ENCODE measurements at places on chromosomes 6 and 20. TPM values are rescaled to one million over a fixed set of nuclear protein-coding genes. Genes with fewer than 3 reads are reported as not detected.

DNA sequence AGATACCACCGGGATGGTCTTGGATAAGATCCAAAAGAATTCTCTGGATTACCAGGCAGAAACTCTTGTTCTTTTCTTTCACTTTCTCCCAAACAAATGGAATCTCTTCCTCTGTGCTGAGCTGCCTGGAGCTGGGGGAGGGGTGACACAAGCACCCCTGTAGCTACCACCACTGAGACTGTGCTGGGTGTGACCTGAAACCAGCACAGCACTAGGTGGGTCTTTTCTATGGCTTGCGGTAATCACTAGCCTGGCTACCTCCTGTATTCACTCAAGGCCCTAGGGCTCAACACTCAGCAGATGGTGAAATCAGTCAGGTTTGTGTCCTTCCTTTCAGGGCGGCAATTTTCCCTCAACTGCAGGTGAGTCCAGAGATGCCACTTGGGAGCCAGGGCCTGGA, 122.4 kb upstream of the CENPW start:
- H3K4me1 ChIP-seq, result no peaks in the 10 kb centered on the region
- H3K36me3 ChIP-seq, result peaks cover 6% of the 10 kb centered on the region
- H3K27ac ChIP-seq, result no peak overlapping the region

Gene ECT2L
- total RNA-seq, result not detected

DNA sequence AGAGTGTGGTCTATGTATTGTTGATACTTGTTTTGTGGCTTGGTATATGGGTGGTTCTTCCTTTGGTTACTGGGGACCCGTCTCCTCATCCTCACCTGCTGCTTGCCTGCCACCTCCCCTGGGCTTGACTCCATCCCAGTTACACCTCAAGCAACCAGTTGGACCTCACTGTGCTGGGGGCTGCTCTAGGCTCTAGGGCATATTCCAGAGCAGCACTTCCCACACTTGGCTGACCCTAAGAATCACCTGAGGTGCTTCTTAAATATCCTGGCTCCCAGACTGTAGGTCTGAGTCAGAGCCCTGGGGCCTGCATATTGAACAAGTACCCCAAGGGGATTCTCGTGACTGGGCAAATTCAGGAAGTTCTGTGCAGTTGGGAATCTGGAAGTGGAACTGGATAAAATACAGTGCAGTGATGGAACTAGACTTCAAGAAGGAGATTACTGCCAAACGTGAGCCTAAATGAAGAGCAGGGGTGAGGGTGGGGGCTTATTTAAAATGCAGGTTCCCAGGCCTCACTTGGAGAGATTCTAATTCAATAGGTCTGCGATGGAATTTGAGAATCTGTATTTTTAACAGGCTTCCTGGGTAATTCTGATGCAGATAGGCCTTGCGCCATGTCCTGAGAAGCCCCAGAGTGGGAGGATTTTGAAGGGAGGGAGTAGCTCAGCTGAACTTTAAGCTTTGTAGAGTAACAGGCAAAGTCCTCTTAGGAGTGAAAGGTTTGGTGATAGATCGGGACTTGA, 7.6 kb downstream of the SPATS1 start:
- H3K4me1 ChIP-seq, result no peaks in the 10 kb centered on the region
- H3K36me3 ChIP-seq, result no peaks in the 10 kb centered on the region
- H3K27ac ChIP-seq, result no peak overlapping the region
- H3K4me3 ChIP-seq, result no peak overlapping the region
- no peak for DNase-seq

GRCh38 chr6:122799916-122800686, 11.0 kb downstream of the SMPDL3A start:
- DNase-seq, result no peak
- H3K4me3 ChIP-seq, result no peak overlapping the region
- no peaks in the 10 kb centered on the region for H3K36me3 ChIP-seq
- no peaks in the 10 kb centered on the region for H3K4me1 ChIP-seq
- peaks cover 10% of the 10 kb centered on the region for H3K27me3 ChIP-seq

- H3K4me1 ChIP-seq, result no peaks in the 10 kb centered on the region
- H3K27ac ChIP-seq, result no peak overlapping the region
- H3K4me3 ChIP-seq, result no peak overlapping the region
- H3K36me3 ChIP-seq, result no peaks in the 10 kb centered on the region
- no peak for DNase-seq
These were observed 115.9 kb upstream of the RPS6KA2 start for GRCh38 chr6:166742981-166743380.

DNA sequence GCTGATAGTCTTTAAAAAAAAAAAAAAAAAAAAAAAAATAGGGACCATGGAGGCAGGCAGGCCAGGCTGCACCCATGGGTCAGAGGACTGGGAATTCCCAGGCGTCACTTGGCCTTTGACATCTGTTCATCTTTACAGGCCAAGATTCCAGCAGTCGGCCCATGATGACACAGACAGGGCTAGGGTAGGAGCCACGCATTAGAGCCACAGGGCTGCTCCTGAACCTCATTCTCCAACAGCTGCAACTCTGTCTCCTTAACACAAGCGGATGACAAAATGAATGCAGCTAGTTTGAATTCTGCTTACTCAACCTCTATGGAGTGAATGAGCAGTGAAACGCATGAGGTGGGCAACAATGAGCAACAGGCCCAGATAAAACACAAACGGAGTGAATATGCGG, 126.4 kb downstream of the LY86 start:
- no peak overlapping the region for H3K4me3 ChIP-seq
- H3K27ac ChIP-seq, result no peak overlapping the region
- peaks cover 12% of the 10 kb centered on the region for H3K27me3 ChIP-seq
- H3K4me1 ChIP-seq, result peaks cover 26% of the 10 kb centered on the region
- no peak for DNase-seq

GRCh38 chr20:17939622-17940223, 28.9 kb downstream of the SNX5 start:
- peaks cover 17% of the 10 kb centered on the region for H3K36me3 ChIP-seq
- no peaks in the 10 kb centered on the region for H3K27me3 ChIP-seq
- peak overlapping the region; percentile 3 for H3K27ac ChIP-seq

DNA sequence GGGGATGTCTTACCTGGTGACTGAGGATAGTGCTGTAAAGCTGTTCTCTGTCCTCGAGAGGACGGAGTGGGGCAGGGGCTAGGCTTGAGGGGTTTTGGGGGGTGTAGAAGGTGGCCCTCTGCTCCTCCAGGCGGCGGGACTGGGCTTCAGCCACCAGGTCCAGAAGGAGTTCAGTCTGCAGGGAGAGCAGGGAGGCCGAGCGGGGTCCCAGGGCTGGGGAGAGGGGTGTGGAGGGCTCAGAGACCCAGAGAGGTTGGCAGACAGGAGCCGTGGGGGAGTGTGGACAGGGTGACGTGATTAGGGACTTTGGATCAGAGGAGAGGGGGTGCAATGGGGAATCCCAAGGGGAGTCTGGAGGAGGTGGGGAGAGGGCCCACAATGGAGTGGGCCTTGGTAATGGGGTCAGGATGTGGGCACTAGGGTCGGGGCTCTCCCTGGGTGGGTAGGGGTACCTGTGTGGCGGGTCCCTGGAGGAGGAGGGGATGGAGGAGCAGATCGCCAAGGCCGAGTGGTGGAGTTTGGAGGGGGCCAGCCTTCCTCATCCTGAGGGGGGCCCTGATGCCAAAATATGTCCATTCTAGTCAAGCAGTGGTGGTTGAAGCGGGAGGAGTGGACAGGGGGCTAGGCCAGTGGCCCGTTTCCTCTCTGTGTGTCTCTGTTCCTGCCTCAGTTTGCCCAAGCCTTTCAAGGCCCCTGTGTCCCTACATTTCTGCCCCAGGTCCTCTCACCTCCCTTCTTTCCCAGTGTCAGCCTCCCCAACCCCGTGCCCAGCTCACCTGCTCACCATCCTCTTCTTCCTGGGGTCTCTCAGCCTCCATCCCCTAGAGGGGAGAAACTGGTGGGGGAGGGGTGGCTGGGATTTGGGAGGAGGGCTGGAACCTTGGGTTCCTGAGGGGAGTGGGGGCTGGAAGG, 491 bp downstream of the GPSM3 start:
- DNase-seq, result no peak
- peak overlapping the region; percentile 93 for H3K27ac ChIP-seq
- H3K4me1 ChIP-seq, result peaks cover 52% of the 10 kb centered on the region
- H3K4me3 ChIP-seq, result peak overlapping the region; percentile 92
- no peaks in the 10 kb centered on the region for H3K27me3 ChIP-seq

Measured in activated naive CD8-positive, alpha-beta T cell treated with anti-CD3 and anti-CD28 coated beads for 36 hours (primary cell).